ENCODE measurements at places on chromosomes 16 and 17.

GRCh38 chr17:28726226-28726626 is at the start of gene TLCD1:
Gene TLCD1 (minus strand): TSS chr17:28726233. CDS start chr17:28726097, 136 bp downstream.
- peak; percentile 82 for DNase-seq

DNA sequence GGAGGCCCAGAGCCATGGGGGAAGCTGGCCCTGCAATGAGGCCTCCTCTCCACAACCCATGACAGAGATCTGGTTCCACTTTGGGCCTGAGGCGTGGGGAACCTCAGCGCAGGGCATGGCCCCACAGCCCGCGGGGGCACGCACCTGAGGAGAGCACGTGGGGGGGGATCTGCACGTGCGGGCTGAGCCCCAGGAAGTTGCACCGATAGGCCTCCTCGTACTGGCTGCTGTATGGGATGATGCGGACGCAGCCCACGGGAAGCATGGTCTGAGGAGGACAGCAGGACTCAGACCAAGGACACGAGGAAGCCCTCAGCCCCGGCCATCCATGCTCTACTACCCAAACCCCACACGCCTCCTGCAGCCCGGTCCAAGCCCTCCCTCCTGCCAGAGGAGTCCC is 10.1 kb upstream of the PLD6 start:
- DNase-seq, result no peak

- no peak for DNase-seq
Observed at GRCh38 chr16:8614435-8615029, 7.0 kb upstream of the METTL22 start.

- DNase-seq, result no peak
Observed at GRCh38 chr17:38510421-38511149, 82.3 kb downstream of the ARHGAP23 start.

Measured in activated naive CD4-positive, alpha-beta T cell treated with anti-CD3 and anti-CD28 coated beads, Interleukin-2, amount 50 U/mL, for 16 hours (primary cell).